ENCODE measurements at places on chromosomes 13 and 19.

DNA sequence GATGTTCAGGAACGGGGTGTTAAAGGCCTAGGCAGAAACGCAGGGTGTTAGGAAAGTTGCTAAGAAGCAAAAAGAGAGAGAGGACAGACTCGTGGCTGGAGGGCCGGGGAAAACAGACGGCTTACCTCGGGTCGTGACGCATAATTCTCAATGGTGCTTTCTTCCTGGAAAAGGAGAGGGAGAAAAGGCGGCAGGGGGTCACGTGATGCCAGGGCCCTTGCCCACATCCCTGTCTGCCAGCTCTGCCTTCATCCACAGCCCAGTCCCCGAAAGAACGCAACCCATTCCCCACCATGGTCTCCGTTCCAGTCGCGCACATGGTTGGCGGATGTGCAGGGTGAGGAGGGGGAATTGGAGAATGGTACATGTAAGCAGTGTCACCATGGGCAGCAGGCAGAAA is 1.6 kb downstream of the KRTDAP start:
- no peak for DNase-seq

GRCh38 chr13:27533155-27533643 is 82.8 kb upstream of the MTIF3 start:
- DNase-seq: peak; percentile 45

DNA sequence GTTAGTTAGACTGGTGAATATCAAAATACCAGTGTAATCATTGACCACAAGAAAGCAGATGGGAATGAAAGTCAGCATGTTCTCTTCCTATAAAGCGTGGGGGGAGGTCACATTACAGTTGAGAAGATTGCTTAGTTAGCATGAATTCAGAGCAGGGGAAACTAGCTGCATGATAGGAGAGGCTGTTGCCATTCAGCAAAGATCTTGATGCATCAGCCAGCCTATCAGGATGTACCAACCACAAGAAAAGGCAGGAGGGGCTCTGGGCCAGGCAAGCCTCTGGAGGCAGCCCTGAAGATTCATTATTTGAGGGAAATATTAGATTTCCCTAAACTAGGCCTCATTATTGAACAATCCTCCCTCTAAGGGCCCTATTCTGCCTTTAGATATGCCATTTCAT is 5.0 kb upstream of the MTMR6 start:
- DNase-seq: no peak

DNA sequence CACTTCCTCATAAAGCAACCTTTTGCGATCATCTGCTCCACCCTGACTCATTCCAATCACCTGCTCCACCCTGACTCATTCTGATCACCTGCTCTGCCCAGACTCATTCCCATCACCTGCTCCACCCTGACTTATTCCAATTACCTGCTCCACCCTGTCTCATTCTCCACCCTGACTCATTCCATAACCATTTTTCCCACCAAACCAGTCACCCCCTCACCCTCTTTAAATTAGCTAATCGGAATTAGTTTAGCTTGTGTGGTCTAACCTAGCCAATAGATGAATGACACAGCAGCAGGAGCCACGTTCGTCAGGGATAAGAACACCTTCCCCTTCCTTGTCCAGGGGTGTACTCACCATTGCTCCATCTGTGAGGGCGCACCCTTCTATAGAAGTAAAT is 134.0 kb downstream of the COG6 start:
- DNase-seq: no peak

DNA sequence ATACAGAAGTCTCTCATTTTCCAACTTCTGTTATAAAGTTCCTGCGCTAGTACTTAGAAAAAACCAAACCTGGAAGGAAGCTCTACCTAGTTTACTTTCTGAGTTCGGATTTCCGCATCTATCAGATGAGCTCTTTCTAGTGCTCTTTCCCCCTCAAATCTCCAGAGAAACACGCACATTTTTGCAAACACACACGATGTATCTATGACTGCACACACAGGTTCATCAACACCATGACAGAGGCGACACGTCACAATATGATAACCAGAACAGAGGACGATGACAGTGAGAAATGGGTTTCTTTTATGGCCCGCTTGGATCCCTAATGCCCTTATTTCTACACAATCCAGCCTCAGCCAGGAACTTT is 629 bp upstream of the LRRC63 start:
- no peak for DNase-seq

DNA sequence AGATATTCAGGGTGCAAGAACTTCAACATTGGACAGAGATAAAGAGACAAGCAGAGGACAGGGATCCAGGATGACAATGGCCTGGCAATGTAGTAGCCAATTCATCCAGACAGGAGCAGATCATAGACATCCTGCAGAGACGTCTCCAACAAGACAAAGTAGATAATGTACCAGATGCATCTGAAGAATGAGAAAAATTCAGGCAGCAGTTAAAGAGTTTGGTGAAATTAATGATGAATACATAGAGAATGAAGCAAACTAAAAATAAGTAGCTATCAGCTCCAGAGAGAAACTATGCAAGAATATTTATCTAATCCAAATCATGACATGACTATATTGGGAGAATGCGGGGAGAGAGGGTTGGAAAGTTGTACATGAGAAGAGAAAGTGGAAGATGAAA is 278.4 kb upstream of the DACH1 start:
- DNase-seq: peak; percentile 49

GRCh38 chr13:27341616-27342015 is 71.0 kb downstream of the RASL11A start:
- DNase-seq: no peak

DNA sequence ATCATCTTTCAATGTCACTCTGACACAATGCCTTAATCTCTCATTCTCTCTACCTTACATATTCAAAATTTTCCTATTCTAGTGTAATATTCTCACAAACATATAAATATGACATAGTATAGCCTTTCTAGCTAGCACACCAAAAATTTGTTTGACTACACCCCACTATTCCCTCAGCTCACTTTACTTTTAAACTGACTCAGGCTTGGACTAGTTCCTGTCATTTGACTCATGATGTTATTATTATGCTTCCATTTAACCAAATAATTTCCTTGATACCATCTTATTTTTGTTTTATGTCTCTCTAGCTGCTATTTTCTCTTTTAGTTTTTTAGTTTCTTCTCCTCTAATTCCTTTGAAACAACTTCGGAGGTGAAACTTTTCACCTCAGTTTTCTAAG is 1745.6 kb upstream of the PCDH20 start:
- DNase-seq: peak; percentile 10

DNA sequence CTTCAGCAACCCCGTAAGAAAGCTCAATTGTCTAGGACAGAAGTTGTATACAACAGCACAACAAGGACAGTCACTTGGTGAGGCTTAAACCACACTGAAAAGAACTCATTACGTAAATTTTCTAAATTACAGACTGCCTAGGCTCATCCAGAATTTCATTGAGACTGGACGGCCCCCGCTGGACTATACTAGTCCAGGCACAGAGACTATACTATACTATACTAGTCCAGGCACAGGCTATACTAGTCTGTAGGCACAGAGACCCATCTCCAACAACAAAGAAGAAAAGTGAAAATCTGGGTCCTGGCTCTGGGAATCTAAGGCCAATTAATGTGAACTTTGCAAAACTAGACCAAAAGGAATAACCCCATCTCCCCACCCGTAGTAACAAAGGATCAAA is 700 bp downstream of the ZNF816 start:
- DNase-seq: no peak

GRCh38 chr13:85549819-85550218 is 249.4 kb downstream of the SLITRK6 start:
- DNase-seq: no peak

DNA sequence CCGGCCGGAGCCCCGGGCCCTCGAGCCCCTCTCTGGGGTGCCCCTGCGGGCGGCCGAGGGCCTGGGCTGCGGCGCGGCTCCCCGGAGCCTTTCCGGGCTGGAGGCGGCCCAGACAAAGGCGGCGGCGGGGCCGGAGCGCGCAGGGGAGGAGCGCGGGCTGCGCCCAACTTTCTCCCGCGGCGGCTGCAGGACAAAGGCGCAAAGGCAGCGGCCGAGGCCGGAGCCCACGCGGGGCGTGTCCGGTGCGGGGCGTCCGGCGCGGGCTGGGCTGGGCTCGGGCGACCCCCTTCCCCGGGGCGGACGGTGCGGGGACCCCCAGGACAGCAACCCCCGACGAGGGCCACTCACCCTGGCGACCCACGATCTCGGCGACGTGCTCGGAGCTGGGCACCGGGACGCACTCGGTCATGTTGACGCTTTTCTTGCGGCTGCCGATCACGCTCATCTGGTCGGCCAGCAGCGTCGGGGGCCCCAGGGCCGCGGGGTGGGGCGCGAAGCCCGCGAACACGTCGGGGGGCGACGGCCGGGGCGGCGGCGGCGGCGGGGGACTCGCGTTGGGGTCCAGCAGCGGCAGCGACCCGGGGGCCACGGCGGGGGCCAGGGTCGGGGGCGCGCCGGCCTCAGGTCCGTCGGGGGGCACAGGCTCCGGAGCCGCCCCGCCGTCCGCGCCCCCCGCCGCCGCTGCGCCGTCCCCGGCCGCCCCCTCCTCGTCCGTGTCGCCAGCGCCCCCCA is 843 bp downstream of the MEX3D start:
- DNase-seq: no peak

DNA sequence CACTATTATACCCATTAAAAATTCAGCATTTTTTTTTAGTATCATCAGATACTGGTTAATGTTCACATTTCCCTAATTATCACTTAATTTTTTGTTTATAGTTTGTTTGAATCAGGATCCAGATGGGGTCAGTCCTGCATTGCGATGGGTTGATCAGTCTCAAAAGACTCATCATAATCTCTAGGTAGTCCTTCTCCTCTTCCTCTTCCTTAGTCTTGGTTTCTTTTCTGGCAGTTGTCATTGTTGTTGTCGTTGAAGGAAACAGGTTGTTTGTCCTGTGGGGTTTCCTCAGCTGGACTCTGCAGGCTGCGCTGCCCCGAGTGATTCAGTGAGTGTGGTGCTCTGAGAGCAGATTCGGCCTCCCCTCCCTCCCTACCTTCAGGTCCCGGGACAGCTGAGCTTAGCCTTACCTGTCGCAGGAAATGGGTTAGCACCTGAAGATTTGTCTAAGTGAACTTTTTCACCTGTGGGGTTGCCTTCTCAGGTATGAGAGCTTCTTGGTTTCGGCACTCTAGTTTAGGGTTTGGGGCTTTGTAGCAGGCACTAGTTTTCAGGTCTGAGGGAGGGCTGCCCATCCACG is 34.1 kb downstream of the NFIX start:
- DNase-seq: no peak

DNA sequence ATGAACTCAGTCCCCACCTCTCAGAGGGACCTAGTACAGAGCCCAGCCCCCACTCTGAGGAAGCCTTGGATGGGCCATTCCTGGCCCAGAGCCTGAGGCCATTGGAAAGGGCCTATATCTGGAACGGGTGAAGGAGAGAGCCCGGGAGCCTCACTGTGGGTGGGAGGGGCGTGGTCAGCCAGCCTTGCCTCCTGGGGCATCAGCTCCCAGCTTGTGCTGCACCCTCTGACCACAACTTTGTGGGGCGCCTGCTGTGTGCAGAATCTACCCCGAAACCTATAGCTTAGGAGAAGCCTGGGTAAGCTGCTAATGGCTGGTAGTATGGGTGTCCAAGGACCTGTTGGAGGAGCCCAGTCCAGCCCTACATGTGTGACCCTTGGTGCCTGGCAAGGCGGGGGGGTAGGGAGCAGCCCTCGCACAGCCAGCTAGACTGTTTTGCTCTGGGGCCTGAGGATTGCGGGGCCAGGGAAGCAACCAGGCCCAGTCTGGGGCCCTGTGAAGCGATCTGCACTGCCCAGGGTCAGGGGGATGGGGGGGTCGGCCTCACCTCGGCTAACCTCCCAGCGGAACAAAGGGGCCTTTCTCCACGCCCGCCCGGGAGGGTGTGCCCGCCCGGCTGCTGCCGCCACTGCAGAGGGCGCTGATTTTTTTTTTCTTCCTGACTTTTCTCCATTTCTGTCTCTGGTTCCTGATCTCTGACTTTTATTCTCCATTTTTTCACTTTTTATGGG is 42.3 kb downstream of the LYL1 start:
- no peak for DNase-seq

DNA sequence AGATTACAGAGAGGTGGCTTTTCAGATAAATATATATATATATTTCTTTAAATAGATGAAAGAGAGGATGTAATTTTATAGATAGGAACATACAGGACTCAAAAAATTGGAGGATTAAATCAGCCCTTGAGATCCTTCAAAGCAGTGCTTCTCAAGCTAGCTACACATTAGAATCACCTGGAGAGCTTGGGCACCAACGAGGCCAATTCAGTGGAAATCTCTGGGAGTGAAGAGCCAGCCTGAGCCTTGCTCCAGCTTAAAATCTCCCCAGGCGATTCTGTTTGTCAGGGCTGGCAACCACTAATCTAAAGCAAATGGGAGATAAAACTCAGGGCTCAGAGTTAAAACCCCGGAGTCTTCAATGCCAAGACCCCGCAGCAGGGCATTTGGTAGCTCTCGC is 15.0 kb upstream of the CLN5 start:
- DNase-seq: no peak

- DNase-seq: no peak
These were observed 7.8 kb downstream of the MKNK2 start for GRCh38 chr19:2043251-2043641.

GRCh38 chr13:112246731-112247470 is 129.3 kb upstream of the SPACA7 start:
- DNase-seq: no peak

GRCh38 chr19:7480222-7480969 is 8.4 kb downstream of the PEX11G start:
- DNase-seq: no peak

GRCh38 chr13:88979465-88980175 is 1308.4 kb downstream of the SLITRK5 start:
- no peak for DNase-seq

DNA sequence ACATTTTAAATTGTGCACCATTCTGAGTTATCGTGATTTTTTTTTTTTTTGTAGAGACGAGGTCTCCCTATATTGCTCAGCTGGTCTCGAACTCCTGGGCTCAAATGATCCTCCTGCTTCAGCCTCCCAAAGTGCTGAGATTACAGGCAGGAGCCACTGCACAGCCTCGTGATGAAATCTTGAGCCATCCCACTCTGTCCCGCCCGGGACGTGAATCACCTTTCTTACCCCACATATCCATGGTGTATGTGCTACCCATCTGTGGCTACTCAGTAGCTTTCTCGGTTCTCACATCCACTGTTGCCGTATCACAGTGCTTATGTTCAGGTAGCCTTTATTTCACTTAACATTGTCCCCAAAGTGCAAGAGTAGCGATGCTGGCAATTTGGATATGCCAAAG is 26.5 kb downstream of the PAK4 start:
- no peak for DNase-seq

DNA sequence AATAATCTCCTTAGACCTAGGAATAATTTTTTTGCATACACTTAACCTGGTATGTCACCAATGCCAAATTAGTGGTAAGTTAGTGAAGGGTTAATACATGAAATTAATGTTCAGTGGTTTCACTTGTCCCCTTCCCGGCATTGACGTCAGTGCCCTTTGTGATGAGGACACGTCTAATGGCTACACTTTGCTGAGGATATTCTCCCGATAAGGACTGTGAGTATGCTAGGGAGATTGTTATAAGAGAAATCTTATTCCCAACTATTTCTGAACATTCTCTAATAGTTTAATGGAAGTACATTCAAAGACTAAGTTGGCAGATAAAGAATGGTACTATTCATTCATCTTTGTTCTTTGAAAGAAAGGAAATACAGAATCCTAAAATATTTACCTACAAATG is 102.4 kb downstream of the TNFRSF19 start:
- DNase-seq: no peak

- DNase-seq: no peak
These were observed 94.1 kb downstream of the RNASEH2B start for GRCh38 chr13:51003642-51004041.
